ENCODE measurements at places on chromosomes 6 and 20.
A peak's percentile ranks its signal among the peaks of the same experiment; 100 is the strongest.

- DNase-seq = peak; percentile 93
Observed at GRCh38 chr6:73580247-73581149, 59.7 kb upstream of the EEF1A1 start.

DNA sequence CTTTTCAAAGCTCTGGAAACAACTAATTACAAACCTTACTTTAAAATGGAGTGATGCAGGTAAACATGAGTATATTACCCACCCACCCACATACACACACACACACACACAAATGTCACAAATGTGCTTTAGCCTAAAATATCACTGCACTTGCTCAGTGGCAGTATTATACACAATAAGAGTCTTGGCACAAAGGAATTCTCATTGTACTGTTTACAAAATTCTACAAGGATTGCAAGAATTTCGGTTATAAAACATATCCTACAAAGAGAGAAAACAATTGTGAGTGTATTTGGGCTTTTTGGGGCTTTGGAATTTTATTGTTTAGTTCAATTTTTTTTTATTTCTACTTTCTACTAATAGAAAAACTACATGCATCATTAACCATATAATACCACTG, 113.2 kb upstream of the BEND6 start:
- no peak for DNase-seq

GRCh38 chr20:49669601-49670189, 44.0 kb downstream of the B4GALT5 start:
- no peak for DNase-seq

DNA sequence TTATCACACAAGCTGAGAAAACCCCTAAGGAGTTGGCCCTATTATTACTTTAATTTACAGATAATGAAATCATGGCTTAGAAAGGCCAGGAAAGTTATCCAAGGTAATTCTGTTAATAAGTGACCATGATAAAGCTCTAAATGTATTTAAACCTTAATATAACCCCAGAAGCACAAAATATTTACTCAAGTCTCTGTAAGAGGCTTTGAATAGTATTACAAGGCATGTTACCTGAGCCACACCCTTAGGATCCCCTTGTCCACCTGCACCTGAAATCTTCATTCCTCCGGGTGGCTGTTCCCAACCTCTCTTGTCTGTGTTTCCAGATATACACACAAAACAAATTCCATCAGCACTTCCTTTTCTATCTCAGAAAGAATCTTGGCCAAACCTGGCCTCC, 271.6 kb upstream of the BMP2 start:
- DNase-seq = no peak

GRCh38 chr6:93219447-93219846, 199.9 kb downstream of the EPHA7 start:
- no peak for DNase-seq

DNA sequence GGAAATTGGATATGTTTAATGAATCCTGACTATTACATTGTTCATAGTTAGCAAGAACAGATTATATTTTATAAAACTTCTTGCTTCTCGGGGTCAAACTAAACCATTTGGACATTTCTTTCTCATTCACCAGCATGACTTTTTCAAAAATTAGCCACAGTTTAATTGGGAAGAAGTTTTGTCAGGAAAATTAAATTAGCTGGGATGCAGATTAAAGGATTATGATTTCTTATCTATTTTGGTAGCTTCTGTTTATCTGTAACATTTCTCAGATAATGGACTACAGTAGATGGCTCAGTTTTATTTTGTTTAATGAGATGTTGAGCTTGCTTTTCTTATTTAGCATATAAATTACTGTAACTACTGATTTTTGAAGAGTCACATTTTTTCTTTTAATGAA, 26.4 kb upstream of the TMX4 start:
- no peak for DNase-seq

DNA sequence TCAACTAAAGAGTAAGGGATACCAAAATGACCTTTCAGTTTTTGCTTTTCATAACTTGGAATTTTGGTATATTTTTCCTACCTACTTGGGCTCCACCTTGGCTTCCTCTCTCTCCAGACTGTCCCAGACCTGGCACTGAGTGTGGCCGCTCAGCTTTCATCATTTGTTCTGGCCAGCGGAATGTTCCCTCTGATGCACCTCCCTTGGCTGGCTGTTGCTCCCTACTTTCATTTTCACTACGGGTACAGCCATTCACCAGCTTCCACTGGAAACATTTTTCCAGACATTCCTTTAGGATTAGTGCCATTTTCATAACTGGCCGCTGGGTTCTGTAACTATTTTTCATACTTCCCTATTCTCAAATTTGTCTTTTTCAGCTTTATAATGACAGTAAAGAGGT, 487.4 kb downstream of the TENT5A start:
- no peak for DNase-seq

GRCh38 chr20:47124181-47124717, 229.6 kb downstream of the EYA2 start:
- no peak for DNase-seq

GRCh38 chr20:44698351-44698750, 16.8 kb upstream of the CCN5 start:
- DNase-seq = no peak

GRCh38 chr6:6538261-6538660, 50.3 kb upstream of the LY86 start:
- DNase-seq = no peak

DNA sequence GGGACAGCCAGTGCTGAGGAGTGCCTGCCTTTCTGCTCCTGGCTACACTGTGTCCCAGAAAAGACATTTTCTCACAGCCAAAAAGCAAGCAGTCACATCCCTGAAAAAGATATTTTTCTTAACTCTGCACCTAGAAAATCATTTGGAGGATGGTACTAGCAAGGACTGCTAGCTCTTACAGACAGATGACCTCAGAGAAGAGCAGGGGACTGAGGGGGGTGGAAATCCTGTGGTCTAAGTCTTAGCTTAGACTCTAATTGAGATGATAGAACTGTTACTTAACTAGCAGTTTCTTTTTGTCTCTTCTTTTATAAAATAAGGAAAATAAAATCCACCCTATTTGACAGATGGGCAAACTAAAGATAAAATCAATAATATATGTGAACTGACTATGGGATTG, 152.8 kb downstream of the TMEM200A start:
- no peak for DNase-seq

DNA sequence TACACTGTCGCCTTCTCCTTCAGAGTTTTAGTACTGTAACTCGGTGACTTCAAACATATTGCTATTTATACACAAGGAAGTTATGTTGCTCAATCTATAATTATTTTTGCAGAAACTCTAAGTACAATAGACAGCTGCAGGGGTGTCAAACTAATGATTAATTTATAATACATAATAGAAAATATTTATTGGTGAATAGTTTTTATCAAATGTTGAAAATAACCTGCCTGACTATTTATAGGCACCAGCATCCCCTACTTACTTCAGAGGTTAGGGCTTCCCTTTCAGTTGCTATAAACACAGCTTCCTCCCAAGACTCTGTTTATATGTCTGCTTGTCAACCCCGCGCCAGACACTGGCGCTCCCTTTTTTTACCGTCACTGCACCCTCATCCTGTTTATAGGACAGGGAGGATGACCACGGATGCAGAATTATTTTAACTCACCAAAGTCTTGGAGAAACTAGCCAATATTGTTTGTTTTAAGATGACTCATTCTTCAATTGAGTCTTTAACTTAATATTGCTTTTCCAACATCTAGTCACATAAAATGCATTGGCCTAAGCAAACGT, 225.0 kb downstream of the ALDH8A1 start:
- no peak for DNase-seq

DNA sequence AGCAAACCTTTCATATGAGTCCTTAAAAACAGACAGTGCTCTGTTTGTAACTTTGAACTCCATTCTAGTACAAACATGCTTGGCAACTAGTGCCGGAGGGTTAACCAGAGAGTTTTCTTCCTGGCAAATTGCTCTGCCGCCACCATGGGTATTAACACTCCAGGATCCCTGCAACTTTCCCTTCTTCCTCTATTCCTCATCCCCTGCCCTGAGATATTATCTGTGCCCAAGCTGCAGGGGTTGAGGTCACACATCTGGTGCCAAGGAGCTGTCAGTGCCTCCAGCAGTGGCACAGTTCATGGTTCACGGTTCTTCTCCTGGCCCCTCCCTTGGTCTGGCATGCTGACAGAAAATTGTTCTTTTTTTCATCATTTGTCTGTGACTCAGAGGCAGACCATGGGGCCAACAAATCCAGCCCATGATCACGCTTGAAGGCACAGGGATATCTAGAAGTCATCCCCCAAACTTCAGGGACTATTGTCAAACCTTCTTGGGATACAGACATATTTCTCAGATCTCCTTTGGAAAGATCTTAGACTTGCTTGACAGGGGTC, 77.5 kb downstream of the ATXN1 start:
- no peak for DNase-seq

- DNase-seq = no peak
Observed at GRCh38 chr6:46893648-46894047, 28.1 kb downstream of the ADGRF5 start.

- DNase-seq = no peak
Observed at GRCh38 chr6:35496036-35496840, 641 bp downstream of the TEAD3 start.

- DNase-seq = no peak
Observed at GRCh38 chr6:155782739-155783459, 327.3 kb upstream of the NOX3 start.

GRCh38 chr6:56807326-56807988, 147.4 kb upstream of the BEND6 start:
- DNase-seq = no peak

GRCh38 chr6:139778688-139779087, 404.2 kb upstream of the CITED2 start:
- no peak for DNase-seq

GRCh38 chr6:5305968-5306626, 44.8 kb downstream of the FARS2 start:
- DNase-seq = peak; percentile 29

DNA sequence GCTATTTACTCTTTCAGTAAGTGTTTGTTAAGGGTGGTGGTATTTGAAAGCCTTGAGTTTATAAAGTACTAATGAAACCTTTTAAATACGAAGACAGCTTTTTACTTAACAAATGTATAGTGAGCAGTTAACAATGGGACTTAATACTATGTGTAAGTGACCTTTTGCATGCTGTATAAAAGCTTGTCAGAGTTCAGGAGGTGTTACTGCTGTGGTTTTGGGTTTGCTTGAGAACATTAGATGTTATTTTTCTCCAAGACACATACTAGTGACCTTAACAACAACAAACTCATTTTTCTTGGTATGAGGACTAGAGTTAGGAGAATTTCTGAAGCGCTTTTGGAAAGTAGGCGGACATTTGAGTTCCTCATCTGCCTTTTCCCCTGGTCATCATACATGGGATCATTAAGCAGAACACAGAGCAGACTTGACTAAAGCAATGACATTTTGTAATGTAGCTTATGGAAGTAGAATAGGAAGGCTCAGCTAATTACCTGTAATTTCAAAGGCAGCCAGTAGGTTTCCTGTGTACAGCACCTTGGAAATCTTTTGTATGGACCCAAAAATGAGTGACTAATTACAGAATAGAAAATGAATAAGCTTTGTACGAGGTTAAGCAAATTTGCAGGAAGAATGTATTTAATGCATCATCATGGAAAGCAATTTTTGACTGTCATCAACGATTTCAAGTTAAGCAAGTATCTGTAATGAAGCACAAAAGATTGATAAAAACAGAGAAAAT, 14.1 kb downstream of the CDYL start:
- DNase-seq = no peak

GRCh38 chr6:29465801-29466200, 8.8 kb downstream of the OR2H1 start:
- no peak for DNase-seq

DNA sequence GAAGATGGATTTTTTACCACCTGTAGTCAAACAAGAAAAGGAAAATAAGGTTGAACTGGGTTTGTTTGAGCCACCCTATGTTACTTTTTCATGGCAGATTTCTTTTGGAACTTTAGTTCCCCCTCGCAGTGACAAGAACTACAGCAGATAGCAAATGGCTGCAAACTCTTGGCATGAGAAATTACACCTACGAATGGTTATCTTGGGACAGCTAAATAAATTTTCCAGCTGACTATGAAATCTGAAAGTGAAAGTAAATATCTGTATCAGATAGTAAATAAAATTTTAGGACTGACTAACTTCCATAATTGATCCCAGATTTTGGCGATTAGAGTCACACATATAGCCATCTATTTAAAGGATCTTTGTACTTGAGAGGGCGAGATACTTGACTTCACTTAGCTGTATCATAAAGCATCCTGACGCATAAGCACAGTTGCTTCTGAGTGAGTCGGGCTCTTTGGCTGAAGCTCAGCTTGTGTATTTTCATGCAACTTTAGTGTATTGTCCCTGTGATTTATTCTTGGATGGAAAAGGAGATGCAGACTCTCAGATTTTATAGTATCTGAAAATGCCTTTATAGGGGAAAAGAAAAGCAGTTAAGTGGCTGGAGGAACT, 125.3 kb upstream of the B3GAT2 start:
- DNase-seq = no peak

DNA sequence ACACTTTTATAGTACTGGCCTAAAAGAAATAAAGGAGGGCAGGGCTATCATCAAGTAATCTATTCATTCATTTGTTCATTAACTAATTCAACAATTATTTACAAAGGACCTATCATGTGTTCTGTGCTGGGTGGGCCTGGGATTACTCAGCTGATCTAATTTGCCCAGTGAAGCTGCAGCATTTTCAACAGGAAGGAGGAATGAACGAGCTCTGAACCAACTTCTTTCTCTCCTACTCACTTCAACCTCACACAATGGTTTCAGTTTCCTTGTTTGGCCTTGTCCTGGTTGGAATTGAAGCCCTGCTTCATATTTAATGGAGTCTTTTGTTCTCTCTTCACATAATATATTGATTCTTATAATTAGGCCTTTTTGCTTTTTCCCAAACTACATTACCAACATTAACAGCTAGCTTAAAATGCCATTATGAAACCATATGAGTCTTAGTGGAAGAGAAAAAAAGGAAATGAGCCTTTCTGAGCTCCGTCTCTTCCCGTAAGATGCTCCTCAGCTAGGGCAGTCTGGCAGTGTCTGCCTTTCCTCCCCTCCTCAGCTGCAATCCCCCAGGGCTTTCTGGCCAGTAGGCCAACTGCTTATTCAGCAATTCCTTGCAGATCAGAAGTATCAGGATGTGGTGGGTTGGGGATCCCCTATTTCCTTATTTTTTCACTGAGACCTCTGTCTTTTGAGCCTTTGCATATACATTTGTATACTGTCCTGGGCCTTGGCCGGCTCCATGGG, 79.4 kb upstream of the NRN1 start:
- no peak for DNase-seq

GRCh38 chr6:105136431-105137350, 43.1 kb downstream of the POPDC3 start:
- DNase-seq = peak; percentile 69

- no peak for DNase-seq
Observed at GRCh38 chr6:53361549-53362031, 12.8 kb upstream of the ELOVL5 start.
